Common myeloid progenitor, CD34-positive (primary cell): ENCODE measurements at places on chromosomes 3 and 15.

GRCh38 chr3:122094693-122095092 is 39.5 kb downstream of the CD86 start:
- no peak for DNase-seq

DNA sequence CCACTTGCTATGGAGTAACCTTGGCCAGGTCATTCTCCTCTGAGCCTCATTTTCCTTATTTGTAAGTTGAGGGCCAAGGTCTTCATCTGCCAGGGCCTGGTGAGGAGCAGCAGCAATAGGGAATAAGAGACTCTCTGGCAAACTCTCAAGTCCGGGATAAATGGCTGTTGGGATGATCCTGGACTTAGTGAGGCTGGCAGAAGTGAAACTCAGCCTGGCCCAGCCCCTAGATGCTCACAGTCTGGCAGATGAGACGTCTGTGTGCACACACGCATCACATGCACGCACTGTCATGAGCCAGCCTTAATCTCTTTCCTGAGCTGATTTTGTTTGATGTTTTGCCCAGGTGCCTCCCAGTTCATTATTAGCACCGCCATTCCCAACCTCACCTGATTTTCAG is 26.8 kb downstream of the SLC6A6 start:
- no peak for DNase-seq

GRCh38 chr15:50064673-50065072 is 54.4 kb downstream of the ATP8B4 start:
- peak; percentile 78 for DNase-seq

- DNase-seq: no peak
Measured at GRCh38 chr3:11287404-11287803, 15.2 kb downstream of the ATG7 start.

DNA sequence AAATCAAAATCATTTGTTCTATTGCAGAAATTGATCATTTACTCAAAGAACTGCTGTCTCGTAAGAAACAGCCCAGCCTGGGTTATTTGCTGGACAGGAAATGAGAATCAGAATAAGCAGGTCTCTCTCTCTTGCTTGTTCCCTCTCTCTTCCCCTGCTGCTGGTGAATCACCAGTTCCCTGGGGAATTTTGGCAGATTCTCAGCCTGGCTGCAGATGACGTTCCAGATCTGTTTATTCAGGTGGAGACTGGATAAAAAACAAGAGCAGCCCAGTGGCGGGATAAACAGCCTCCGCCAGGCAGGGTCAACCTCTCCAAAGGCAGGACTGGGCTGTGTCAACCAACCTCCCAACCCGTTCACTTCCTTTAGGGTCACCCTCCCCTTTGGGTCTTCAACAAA is 72.1 kb downstream of the LRIG1 start:
- no peak for DNase-seq
